ENCODE measurements at places on chromosomes 3 and 15.

DNA sequence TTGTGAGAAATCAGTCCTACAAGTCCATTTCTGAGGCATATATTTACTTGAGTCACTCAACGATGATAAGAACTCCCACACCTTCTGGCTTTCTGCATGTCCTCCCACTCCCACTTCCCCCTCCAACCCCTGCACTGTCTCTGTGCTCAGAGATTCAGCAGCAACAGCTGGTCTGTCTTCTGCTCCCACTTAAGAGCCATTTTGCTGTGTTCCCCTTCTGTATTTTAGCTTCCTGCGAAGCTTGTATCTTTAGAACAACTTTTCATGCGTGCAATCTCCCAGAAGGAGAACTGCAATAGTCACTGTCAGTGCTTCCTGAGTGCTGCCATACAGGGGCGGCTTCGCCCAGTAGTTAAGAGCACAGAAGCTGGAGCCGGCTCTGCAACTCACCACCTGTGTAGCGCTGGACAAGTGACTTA lies 90.0 kb upstream of the SPATA12 start:
- no peak for DNase-seq

- DNase-seq: no peak
Observed at GRCh38 chr15:80887148-80887547, 102.5 kb downstream of the MESD start.

- DNase-seq: no peak
Observed at GRCh38 chr3:464255-464654, 267.7 kb downstream of the CHL1 start.

DNA sequence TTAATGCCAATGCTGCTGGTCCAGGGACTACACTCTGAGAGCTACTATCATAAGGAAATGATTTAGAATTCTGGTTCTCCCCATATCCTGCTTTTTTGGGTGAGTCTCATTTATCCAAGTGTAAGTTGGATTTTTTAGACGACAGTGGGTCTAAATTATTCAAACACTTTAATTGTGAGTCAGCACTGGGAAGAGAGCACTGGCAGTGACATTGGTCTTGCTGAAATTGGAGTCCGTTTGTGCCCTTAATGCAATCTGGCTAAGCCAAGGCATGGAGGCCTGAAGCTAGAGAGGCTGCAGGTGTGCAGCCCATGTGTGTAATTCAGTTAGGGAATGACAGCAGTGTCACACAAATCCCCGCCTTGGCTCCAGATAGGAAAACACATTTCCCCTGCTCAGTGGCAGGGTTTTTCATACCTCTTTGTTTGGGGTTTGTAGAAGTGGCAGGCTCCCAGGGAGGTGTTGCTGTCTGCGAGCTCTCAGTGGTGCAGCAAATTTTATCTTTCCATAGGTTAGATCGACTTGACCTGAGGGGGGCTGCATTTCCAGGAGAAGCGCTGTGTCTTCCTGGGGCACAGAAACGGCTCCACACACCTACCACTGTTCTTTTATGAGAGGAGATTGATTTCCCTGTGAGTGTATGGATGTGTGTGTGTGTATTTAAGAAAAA lies 197.7 kb downstream of the CD47 start:
- no peak for DNase-seq

GRCh38 chr3:52233968-52234367 lies 5.0 kb downstream of the TWF2 start:
- no peak for DNase-seq

DNA sequence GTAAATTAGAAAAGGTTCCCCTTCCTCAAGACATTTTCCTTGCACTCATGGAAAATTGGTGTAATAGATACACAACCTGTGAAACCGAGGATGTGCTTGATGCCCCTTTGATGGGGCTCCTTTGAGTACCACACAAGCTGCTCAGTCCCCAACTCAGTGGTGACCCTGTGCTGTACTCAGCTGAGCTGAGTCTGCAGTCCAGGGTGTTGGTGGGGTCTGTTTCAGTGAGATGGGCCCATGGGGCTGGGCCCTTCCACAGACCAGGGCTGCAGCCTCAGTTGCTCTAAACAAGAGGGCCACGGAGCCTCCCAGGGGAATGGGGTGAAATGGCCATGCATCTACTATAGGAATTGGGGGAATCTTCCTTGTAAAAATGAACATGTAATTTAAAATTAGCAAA lies 39.3 kb downstream of the KY start:
- no peak for DNase-seq

DNA sequence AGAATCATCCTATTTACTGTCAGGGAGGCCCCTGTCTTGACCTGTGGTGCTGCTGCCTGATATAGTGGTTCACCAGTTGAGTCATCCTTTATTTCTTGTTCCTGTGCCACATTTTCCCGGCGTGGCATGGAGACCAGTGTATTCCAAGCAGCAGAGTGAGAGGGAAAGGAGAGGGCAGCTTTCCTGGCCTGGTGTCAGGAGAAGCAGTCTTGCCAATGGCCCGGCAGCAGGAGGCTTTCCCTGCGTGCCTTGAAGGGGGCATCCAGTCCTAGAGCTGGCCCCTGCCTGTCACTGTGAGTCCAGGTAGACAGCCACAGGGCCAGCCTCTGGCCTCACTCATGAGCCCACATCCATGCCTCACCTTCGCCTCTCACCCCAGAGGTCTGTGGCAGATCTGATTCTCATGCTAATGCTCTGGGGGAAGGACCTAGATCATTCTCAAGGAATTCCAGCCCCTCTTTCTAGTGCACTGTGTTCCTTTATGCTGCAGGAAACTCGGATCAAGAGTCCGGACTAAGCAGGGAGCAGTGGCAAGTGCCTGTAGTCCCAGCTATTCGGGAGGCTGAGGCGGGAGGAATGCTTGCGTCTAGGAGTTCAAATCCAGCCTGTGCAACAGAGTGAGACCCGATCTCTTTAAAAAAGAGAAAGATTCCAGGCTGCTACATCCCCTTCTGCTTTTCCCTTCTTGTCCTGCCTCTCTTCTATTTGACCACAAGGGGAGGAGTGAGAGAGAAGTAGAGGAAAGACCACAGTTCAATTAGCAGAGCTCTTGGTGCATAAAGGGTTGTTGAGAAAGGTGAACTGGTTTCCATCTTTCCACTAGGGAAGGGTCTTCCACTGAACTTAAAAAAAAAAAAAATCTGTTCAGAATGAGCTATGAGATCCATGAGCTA lies 66.8 kb upstream of the HACD2 start:
- no peak for DNase-seq

DNA sequence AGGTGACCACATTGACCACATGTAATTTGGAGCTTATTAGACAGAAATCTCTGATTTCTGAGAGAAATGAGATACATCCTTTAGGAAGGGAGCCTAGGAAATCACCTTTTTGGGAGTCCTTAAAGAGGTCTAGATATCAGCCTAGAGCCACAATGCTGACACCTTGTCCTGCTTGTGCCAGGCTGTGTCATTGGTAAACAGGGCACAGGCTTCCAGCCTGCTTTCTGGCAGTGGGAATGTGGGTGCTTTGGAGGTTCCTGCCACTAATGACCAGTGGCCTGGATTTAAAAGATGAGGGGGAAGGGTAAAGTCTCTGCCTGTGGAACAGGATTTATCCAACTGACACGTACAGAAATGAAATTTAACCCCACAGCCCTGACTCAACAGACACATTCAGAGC lies 169.8 kb upstream of the KBTBD8 start:
- no peak for DNase-seq

DNA sequence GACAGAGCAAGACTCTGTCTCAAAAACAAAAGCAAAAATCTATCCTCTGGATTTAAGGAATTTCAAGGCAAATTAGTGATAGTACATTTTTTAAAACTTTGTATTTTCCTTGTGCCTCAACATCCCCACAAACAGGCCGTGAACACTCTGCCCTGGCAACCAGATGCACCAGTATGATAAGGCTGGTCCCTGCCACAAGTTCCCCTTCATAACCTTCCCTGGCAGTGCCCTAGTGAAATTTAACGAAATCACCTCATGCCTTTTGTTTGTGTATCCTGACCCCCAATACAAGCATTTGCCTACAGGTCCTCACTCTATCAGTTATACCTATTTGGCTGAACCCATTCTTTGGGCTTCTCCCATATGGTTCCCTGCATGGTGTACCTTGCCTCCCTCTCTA lies 107.4 kb upstream of the FLNB start:
- DNase-seq: no peak

- DNase-seq: no peak
Observed at GRCh38 chr3:149227591-149228268, 6.1 kb upstream of the CP start.

DNA sequence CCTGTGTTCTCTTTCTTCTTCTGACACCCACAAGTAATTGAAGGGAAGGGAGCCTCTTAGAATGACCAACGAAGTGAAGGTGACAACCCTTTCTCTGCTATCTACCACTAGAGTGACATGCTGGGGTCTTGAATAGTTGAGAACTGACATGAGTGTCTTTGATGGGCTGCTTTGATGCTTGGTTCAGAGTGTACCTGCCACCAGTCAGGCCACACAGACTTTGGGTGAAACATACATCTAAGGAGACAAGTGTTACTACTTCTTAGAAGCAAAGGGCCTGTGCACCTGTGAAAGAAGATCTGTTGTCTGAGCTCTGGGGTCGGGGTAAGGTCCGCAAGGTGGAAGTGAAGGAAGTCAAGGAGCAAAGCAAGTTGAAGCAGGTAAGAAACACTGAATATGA lies 1040.7 kb upstream of the CFAP20DC start:
- no peak for DNase-seq

DNA sequence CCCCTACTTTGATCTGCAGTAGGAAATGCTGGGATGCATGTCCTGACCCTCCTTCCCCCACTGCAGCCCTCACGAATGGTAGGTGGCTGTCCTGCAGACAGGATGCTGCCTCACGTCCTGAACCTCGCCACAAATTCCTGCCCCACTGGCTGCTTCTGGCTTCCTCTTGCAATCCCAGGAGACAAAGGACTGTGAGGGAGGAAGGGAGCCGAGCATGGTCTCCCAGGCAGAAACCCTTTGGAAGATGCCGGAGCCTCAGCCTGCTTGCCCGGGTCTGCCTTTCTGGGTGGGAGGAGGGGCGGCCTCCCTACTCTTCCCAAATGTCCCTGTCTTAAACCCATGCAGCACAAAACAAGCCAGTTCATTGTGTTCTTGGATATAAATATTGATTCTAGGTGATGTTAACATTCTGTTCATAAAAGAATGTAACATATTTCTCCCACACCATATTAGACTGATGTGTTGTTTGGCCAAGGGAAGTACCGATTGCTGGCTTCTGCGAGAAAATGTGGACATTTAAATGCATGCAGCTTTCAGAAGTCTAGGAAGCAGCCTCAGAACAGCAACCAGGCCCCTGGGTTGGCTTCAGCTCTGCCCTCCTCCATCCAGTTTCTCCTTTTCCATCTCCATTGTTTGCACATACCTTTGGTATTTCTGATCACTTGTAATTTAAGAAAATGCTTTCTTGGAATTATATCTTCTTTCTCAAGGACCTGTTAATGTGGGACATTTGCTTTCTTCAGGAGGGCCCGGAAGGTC lies 75.3 kb downstream of the HMG20A start:
- no peak for DNase-seq

- DNase-seq: no peak
Observed at GRCh38 chr3:126746395-126747177, 42.5 kb downstream of the CHCHD6 start.

GRCh38 chr3:10771486-10772270 lies 44.4 kb upstream of the SLC6A11 start:
- no peak for DNase-seq

- DNase-seq: no peak
Observed at GRCh38 chr3:142931222-142931621, 32.3 kb downstream of the PAQR9 start.

DNA sequence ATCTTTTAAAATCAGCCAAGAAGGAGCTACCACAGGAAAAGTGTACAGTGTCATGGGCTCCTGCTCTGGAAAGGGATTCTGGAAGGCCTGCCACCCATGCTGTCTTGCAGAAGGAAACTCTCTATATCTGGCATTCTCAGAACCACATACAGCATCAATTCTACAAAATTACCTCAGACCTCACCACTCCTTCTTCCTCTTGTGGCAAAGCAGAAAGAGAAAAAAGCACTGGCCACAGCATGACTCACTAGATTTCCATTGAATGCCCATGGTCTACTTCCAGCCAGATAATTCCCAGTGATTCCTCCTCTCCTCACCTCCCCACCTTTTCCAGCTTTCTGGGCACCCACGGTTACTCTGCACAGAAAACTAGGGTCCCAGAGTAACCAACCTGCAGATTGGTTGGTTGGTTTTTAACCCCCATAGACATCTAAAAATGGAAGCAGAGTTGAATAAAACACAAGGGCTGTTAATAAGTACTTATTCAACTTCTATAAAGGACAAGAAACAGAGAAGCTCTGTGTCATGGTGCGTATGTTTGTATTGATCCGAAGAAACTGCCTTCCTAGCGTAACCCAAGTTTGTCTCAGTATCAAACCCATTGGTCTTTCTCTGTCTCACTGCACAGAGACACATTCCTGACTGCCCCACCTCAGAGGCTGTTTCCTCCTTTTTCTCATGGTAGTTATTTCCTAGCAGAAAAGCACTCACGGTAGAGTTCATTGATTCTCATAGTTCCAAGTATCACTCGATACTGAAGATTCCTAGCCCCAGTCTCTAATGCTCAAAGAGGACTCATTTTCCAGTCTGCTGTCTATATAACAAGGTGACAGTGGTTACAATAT lies 67.7 kb downstream of the LDHAL6B start:
- no peak for DNase-seq

- DNase-seq: peak; percentile 32
Observed at GRCh38 chr3:59502806-59503205, 453.0 kb upstream of the CFAP20DC start.

DNA sequence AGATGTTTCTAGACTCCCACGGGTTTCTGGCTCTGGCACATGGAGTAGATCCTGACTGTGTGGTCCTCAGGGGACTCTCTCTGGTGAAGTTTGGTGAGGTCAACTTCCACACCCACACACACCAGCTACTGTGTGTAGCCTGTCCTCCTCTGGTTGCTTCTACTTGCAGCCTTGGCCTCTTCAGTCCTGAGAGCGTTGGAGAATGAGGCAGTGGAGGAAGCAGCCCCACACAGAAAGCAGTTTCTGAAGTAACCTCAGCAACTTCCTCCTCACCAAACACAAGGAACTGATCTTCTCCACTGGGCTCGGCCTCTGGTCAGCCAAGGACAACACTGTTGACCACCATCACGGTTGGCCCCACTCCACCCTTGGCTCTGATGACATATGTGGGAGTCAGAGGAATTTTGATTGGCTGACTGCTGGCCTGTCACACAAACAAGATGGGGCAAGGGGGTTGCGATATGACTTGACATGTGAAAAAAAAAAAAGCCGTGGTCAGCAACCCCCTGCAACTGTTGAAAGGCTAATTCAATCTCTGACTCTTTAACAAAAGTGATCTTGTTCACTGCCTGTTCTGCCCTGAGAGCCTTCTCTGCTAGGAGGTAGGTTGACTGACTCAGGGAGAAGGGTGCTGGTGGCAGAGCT lies 19.6 kb downstream of the CD86 start:
- DNase-seq: no peak

All from stimulated activated CD4-positive, alpha-beta T cell treated with anti-CD3 and anti-CD28 coated beads, Interleukin-12 subunit alpha, Interleukin-12 subunit beta, amount 100 ng/mL, for 48 hours (primary cell).